Esophagus squamous epithelium (tissue), 5 donors: ENCODE measurements at places on chromosomes 2 and 18.

GRCh38 chr2:207135801-207136457, 29.8 kb downstream of the KLF7 start:
- no peak for DNase-seq

DNA sequence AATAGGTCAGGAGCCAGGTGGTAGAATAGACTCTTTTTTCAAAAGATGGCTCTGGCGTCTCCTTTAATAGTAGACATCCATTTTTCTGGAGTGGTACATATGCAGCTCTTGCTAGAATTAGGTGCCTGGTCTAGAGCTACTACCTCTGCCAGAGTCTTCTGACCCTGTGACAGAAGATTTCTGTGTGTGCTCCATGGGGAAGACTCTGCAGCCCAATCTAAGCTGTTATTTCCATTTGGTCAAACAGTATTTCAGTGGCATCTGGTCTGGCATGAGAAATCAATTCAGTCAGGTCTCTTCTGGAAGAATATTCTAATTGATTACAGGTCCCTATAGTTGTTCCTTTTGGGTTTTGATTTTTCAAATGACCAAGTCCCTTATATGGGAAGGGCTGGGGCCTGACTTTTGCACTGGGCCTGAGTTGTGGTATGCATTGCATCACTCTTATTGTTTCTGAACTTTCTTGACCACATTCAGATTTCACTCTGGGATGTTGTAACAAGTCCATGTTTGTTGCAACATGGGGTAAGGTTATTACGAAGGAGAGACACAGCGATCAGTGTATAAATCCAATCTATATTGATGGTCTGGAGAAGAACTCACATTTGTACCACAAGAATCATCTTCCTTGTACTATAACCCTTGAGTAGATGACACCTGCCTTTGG, 12.1 kb downstream of the MXD1 start:
- DNase-seq = no peak

DNA sequence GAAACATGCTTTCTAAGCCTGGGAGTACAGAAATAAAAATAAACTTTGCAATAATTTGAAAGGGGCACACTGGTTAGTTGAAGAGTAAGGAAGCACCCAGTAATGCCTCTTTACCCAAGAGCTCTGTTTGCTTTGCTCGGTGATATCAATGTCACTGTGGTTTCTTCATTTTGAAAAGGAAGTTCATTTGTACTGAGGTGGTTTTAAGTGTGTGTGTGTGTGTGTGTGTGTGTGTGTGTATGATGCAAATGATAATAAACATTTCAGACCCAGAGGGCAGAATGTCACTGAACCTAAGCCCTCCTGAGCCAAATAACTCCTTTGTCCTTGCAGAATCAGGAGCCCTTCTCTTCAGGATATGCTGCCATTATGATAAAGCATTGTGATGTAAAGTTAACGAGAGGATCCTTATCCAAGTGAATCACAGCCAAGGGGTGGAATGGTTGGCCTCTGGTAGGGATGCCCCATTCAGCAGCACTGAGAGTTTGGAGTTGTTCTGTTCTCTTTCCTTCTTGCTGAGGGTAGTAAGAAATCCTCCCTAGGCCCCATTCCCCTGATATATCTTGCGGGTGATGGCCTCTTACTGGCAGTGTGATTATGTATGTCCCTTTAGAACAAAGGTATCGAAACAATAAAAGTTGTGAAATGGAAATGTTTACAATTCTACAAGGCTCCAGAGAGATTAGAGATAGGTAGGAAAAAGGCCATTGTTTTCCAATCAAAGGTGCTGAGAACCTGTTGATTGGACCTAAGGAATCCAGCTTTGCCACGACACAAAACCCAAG, 7.6 kb downstream of the ITGA6 start:
- DNase-seq = no peak

DNA sequence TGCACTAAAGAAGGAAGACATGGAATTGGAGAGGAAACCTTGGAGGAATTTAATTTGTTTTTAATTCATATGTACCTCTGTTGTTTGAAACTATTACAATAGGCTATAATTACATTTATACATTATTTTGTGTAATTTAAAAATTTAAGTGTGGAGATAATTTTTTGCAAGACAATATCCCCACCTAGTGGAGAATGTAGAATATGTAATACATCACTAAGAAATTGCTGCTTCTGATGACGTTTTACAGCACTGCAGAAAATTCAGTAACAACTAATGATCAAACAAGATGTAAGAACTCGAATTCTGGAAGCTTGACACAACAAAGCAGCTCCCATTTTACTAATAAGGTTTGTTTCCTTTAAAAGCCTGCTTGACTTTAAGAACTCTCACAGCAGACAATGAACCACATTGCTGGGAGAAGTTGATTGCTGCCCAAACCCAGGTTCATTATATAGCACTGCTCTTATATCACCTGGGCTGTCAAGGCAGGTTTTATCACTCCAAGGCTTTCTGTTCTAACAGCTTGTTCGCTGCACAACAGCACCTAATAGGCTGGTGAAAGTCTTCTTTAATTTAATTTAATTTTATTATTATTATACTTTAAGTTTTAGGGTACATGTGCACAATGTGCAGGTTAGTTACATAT, 53.4 kb downstream of the THADA start:
- DNase-seq = no peak

DNA sequence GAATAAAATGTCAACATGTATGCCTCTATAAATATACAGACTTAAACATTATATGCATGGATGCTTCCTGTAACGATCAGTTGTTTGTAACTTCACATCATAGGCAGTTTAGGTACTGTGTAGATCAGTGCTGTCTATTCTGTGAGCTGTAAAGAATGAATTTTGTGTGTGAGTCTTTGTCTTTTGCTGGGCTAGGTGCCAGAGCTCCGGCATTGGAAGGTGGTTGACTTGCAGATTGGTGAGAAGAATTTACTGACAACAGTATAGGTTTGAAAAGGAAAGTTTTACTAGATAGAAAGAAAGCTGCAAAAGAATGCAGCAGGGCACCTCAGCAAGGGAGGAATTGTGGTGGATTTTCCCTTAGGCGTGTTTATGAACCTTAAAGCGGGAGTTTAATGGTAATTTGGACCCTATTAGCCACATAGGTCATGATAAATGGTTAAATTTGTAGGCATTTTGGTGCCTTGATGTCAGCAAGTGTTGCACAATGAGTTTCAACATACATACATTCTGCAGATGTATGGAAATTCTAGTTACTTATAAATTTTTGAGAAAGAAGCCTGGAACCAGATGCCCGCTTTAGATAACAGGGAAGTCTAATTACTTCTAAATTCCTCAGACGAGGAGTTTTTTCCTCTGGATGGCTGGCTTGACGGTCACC, 6.7 kb upstream of the QPCT start:
- DNase-seq = no peak

DNA sequence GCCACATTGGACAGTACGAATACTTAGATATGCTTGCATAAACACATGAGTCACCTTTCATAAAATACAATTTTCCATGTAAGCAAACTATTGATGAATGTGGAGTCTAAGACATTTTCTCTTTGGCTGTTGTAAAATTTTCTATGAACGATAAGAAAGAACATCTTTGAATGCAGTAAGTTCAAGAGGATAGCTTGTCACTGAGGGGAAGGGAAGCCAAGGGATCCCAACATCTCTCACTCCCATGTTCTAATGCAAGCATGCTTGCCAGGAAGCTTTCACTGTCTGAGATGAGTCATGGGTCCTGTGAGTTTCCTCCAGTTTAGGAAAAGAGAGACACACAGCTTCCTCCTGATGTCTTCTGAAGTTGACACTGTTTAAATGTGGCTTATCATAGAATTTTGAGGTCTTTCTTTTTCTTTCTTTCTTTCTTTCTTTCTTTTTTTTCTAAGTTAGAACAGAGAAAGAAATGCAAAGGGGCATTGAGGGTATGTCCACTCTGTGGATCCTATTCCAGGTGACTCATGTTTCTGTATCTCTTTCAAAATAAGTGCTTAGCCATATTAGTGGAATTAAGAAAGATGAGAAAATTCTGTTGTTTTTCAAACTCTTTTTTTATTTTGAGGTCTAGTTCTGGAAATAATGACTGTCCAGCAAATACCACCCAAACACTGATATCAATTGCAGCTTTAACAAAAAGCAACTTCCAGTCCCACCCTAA, 146.6 kb downstream of the RDH14 start:
- no peak for DNase-seq

- DNase-seq = no peak
Measured at GRCh38 chr2:189254268-189254883, 74.8 kb upstream of the COL5A2 start.

- no peak for DNase-seq
Measured at GRCh38 chr18:58431215-58431614, 197.7 kb downstream of the ALPK2 start.

DNA sequence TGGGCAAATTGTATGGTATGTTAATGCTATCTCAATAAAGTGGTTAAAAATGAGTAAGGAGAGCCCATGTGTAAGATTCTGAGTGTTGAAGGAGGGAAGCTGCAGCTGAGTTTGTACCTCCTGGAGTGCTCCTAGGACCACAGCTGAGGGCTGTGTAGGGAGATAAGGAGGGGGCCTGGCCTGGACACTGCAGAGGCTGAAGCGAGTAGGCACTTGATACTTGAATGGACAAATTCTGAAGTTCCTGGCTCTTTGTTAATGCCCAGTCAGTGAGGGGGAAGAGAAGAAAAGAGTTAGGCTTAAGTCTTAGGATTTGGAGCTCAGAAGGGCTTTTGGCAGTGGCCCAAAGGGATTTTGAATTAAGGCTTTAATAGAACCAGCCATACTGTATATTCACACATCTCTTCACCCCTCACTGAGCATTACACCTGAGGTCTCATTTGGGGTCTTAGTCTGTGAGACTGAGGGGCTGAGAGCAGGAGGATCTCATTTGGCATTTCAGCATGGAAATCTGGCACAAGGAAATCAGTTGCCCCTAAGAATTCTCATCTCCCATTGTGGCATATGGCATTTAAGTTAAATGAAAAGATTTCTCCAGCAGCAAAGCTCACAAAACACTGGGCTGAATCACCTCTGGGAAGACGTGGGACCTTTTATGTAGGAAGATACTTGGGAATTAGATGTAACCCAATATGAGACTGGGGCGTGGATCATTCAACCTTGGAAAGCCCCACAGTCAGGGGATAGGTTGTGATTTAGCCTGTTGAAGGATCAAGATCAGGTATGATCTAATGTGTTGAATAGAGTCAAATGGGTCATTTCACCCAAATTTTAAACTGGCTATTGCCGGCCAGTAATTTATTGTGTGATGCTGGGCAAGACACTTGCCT, 46.8 kb downstream of the LIPG start:
- DNase-seq = no peak

GRCh38 chr18:59657012-59657411, 40.2 kb downstream of the CCBE1 start:
- no peak for DNase-seq

DNA sequence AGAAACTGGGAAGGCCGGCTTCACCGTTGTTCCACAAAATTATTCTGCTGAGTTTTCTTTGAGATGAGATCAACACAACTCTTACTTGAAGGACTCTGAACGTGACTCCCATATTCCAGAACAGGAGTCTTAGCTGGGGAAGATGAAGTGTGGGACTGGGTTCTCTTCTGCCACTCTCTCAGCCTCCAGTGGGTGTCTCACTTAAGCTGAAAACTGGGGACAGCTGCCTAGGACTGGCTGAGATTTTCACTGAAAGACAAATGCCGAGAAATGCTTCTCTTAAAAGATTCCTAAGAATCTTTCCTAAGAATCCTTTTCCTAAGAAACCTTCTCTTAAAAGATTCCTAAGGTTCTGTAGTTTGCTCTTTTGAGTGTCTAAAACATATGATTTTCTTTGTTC, 156.6 kb upstream of the LHCGR start:
- no peak for DNase-seq
